ENCODE measurements at places on chromosomes 3 and 15. TPM values are rescaled to one million over a fixed set of nuclear protein-coding genes. Genes with fewer than 3 reads are reported as not detected.

DNA sequence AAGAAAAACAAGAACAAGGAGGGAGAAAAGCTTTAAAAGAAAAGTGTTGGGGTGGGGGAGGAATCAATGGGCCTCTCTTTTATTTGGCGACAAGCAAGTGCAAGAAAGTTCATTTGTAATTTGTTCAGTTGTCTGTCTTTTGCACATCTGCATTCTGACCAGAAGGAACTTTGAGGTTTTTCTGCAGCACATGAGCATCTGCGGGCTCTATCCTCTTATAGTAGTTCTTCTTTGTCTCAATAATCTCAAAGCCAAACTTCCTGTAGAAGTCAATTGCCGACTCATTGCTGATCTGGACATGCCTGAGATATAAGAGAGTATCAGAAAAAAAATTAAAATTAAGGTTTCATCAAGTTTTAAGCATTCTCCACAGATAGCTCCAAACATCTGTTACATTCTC, 24.4 kb downstream of the NAA50 start:
- H3K36me3 ChIP-seq: peaks cover 18% of the 10 kb centered on the region
- no peaks in the 10 kb centered on the region for H3K27me3 ChIP-seq
- peak overlapping the region; percentile 70 for H3K27ac ChIP-seq
- no peak for DNase-seq
- peaks cover 12% of the 10 kb centered on the region for H3K4me1 ChIP-seq

The KNSTRN gene
- total RNA-seq: 74.7 TPM

DNA sequence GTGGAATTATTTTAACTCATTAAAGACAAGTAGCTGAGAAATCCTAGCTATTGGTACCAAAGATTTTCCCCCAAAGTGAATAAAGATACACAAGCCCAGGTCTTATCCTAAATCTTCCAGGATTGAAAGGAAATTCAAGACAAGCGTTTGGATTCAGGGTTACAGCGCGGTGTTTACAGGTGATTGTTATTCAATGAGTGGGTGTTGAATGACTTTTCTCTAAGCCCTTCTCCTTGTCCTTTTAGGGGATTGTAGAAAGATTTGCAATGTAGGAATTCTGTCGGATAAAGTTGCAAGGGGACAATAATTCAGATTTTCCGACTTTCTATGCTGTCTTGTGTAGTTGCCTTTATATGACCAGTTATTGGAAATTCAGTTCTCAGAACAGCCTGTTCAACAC, 57.2 kb downstream of the USP13 start:
- H3K36me3 ChIP-seq: peaks cover 10% of the 10 kb centered on the region
- no peak for DNase-seq
- no peak overlapping the region for H3K27ac ChIP-seq
- H3K4me3 ChIP-seq: no peak overlapping the region
- H3K27me3 ChIP-seq: no peaks in the 10 kb centered on the region

The NUP210 gene
- total RNA-seq: 59.4 TPM

DNA sequence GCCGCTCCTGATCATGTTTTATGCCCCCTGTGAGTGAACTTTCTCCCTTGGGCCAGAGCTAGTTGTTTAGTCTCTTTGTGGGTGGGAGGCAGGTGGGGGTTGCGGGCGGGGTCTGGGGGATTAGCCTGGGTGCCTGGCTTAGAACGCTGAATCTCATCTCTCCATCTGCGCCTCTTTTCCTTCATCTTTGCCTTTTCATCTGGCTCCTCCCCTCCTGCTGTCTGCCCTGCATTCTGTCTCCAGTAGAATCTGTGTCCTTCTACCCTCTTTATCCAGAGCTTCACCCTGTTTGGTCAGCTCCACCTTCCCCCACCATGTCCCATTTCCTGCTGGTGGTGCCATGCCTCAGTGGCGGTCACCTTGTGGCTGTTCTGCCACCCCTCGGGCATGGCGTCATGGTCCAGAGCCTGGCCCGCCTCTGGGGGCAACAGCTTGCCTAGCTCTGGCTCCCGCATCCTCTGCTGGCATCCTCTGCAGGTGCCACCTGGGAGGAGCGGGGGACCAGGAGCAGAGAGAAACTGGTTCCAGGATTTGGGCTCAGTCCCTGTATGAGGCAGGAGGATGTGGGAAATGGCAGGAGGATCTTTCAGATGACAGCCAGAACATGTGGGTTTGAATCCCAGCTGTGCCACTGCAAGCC, 44.3 kb downstream of the PDIA5 start:
- H3K4me1 ChIP-seq: peaks cover 14% of the 10 kb centered on the region
- H3K27me3 ChIP-seq: no peaks in the 10 kb centered on the region
- no peak overlapping the region for H3K4me3 ChIP-seq
- no peak for DNase-seq
- peaks cover 4% of the 10 kb centered on the region for H3K36me3 ChIP-seq

- H3K36me3 ChIP-seq: no peaks in the 10 kb centered on the region
- no peak overlapping the region for H3K27ac ChIP-seq
- peaks cover 3% of the 10 kb centered on the region for H3K4me1 ChIP-seq
- H3K27me3 ChIP-seq: no peaks in the 10 kb centered on the region
- H3K4me3 ChIP-seq: no peak overlapping the region
Measured at GRCh38 chr15:45486317-45486716, 36.2 kb downstream of the SLC30A4 start.

DNA sequence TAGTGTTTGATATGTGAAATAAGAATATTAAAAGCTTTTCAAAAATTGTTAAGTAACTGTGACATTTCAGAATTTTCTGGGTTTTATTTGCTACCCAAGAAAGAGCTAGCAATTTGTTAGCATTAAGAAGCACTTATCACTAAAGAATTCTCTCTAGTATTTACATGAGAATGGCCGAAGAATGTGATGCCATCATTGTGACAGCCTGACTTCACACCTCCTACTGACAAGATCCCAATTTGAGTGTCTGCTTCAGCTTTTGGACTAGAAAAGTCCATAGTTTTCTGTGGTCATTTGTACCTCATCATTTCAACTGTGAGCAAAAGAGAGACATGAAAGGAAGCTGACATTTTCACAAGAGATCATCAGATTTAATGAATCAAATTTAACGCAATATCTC, 548.1 kb upstream of the AGTR1 start:
- H3K4me1 ChIP-seq: peaks cover 4% of the 10 kb centered on the region
- H3K27me3 ChIP-seq: no peaks in the 10 kb centered on the region
- no peak overlapping the region for H3K27ac ChIP-seq
- H3K36me3 ChIP-seq: peaks cover 2% of the 10 kb centered on the region
- no peak overlapping the region for H3K4me3 ChIP-seq
- DNase-seq: no peak

DNA sequence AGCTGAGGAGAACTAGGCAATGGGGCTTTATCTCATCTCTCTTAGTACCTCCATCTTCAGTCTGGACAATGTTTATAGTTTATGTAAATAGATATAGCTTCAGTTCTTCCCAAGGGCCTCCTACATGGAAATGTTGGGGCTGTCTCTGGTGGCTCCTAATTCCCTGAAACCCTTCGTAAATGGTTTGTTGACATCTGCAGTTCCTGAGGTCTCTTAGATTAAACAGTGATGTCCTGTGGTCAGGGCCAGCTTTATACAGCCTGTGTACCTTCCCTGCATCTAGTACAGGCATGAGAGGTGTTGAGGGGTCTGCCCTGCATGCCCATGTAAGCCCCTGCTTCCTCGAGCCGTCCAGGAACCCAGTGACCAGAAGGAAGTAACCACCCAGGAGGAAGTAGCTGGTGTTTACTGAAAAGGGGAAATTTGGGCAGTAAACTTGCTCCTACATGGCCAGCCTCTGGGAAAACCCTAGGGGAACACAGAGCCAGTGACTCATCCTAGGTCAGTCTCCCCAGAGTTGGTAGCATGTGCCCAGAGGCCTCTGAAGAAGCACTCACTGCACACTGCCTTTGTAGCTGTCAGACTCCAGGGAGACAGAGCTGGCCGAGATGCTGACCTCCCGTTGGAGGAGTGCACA, 4.7 kb upstream of the TBC1D2B start:
- DNase-seq: no peak
- H3K27ac ChIP-seq: no peak overlapping the region
- H3K4me3 ChIP-seq: peak overlapping the region; percentile 13
- H3K4me1 ChIP-seq: peaks cover 4% of the 10 kb centered on the region
- no peaks in the 10 kb centered on the region for H3K27me3 ChIP-seq

The CELSR3 gene
- total RNA-seq: 26.5 TPM

The NDN gene
- total RNA-seq: 97.3 TPM
